ENCODE measurements at places on chromosomes 6 and 20.

DNA sequence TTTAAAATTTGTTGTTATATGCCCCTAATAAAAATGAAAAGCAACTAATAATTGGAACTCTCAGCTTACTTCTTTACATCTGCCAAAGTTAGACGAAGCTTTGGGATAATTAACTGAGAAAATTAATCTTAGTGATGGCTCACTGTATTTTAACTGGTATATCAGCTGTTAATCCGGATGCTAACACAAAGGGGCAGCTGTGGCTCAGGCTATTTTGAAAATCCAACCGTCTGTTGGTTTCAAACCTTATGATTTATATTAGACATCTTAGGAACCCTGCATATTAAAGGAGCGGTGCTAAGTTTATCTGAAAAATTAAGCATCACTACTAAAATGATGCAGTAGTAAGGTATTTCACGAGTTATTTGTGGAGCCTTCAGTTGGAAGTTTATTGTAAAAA, 96.6 kb downstream of the AKAP7 start:
- H3K27me3 ChIP-seq, result peaks cover 2% of the 10 kb centered on the region
- no peaks in the 10 kb centered on the region for H3K4me1 ChIP-seq
- no peak overlapping the region for H3K27ac ChIP-seq
- 0 out of 2 replicates have a peak, but pooled peaks cover 4% of the 10 kb centered on the region for H3K36me3 ChIP-seq

GRCh38 chr6:144675231-144675861, 390.2 kb downstream of the UTRN start:
- H3K36me3 ChIP-seq, result peaks cover 46% of the 10 kb centered on the region
- peak overlapping the region; percentile 61 for H3K27ac ChIP-seq
- no peaks in the 10 kb centered on the region for H3K27me3 ChIP-seq
- H3K4me3 ChIP-seq, result no peak overlapping the region
- peaks cover 28% of the 10 kb centered on the region for H3K4me1 ChIP-seq
- peak; percentile 15 for DNase-seq

DNA sequence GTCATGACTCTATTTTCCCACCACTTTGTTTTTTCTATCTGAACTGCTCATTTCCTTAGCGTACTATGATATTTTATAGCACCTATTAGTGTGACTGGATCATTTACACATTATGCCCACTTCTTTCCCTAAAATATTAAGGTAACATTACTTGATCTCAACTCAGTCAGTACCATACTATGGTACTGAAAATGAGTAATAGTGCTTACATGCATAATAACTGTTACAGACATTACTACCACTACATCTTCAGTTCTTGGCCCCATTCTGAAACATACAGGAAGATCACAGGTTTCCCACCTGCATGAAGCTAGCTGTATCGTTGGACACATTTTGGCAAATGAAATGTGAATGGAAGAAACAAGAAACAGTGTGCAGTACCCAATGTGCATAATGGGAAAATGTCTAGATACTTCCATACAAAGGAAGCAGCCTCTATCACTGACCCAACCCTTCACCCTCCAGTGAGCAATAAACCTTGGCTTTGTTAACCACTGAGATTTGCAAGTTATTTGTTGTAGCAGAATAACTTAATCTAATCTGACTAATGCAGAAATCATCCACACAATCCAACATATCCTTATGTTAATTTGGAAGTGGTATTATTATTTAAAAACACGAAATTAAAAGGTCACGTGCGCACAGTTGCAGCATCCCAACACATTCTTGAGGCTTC, 108.6 kb upstream of the DOK5 start:
- no peak overlapping the region for H3K4me3 ChIP-seq
- no peaks in the 10 kb centered on the region for H3K36me3 ChIP-seq
- H3K4me1 ChIP-seq, result no peaks in the 10 kb centered on the region

DNA sequence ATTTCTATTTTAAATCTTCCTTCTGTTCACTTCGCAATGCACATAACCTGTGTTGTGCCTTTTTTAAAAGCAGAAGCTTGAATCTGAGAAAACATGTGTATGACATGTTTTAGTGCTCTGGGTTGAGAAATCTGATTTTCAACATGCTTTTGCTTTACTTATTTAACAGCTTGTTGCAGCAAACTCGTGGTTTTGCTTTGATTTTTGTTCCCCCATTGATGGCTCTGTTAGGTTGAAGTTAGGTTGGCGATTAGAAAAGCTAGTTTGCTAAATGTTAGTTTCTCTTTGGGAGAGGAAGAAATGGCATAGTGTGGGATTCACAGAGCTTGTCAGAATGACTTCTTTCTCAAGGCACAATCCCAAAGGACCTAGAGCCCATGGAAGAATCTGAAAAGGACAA, 170.8 kb downstream of the TMEM242 start:
- H3K27me3 ChIP-seq, result peaks cover 6% of the 10 kb centered on the region
- H3K4me1 ChIP-seq, result peaks cover 52% of the 10 kb centered on the region
- peak overlapping the region; percentile 23 for H3K4me3 ChIP-seq
- H3K36me3 ChIP-seq, result peaks cover 31% of the 10 kb centered on the region

GRCh38 chr6:170273681-170274080, 17.2 kb downstream of the DLL1 start:
- peaks cover 8% of the 10 kb centered on the region for H3K4me1 ChIP-seq
- no peak overlapping the region for H3K4me3 ChIP-seq
- no peak overlapping the region for H3K27ac ChIP-seq
- H3K36me3 ChIP-seq, result no peaks in the 10 kb centered on the region
- H3K27me3 ChIP-seq, result peaks cover 24% of the 10 kb centered on the region

- no peak overlapping the region for H3K27ac ChIP-seq
- no peaks in the 10 kb centered on the region for H3K4me1 ChIP-seq
- H3K27me3 ChIP-seq, result peaks cover 61% of the 10 kb centered on the region
- H3K36me3 ChIP-seq, result no peaks in the 10 kb centered on the region
- no peak for DNase-seq
- H3K4me3 ChIP-seq, result no peak overlapping the region
Observed at GRCh38 chr20:62558779-62559178, 83.0 kb upstream of the GATA5 start.

All from HFFc6 (cell line).